ENCODE measurements at places on chromosomes 4 and X.

DNA sequence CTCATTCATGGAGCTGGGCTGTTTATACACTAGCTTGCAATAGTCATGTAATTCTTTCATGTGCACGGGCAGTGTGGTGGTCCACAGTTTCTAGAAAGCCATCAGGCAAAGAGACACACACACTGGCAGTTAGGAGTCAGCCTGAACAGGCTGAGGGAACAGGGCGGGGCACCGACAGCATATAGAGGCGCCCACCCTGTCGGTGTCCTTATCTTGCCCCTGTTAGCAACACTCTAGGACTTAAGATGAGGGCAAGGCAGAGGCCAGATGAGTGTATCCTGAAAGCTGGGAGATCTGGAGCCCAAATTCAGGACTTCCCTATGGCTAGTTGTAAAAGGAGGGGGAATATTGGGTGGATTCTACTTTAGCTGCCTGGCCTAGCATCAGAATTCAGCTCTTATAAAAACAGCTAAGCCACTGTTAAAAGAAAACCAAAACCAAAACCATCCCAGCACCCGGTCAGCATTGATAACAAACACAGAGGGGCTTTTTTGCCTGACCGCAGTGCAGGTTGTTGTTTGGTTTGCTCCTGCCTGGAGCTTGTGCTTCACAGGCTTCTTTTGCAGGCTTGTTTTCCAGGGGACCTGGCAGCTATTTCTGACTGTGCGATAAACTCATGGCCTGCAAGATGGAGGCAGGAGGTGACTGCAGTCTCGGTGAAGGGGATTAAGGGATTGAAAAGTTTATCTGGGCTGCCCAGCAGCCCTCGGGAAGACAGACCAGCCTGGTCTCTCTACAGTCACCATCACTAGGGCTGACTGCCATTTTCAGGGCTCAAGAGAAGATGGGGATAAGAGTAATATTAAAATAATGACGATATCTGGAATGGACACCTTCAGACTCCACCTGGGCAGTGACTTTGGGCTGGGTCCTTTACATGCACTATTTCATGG, 638.9 kb downstream of the MID1IP1 start:
- DNase-seq: no peak

DNA sequence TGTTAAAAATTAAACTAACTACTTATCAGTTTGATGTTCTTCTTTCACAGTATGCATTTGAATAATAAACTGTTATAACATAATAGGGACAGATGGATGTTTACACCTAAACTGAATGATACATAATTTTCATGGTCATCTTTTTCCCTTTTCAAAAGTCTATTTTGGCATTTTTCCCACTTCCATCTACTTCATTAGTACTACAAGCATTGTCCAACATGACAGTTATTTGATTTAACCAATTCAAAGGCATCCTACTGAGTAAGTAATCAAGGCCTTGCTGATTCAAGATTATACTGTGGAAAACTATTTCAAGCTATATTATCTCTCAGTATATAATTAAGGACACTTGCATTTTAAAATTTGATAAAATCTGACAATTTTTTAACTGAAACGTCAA, 212.9 kb downstream of the FAT4 start:
- no peak for DNase-seq

DNA sequence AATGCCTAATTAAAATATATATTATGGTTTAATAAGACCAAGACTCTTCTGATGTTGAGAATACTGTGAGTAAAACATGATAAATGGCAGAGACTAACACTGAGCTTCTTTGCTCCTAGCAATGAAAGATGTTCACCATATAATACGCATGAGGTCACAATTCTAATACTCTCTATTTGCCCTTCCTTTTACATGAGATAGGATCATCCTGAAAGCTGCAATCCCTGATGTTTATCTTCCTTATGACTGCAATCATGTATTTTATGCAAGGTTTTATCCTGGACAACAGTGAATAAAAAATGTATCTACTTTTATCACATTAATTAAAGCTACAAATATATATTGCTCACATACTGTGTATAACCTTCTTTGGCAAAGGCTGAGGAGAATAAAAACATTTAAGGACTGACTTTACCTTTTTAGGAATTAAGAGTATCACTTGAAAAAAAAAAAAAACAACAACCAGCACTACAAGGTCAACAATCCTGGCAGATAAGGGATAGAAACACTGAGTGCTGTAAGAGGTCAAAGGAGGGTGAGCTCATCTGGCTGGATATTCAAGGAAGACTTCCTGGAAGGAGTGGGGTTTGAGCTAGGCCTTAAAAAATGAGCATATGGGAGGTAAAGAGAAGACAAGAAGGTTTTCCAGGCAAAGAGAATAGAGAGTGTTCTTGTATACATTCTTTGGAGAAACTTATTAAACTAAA, 99.9 kb downstream of the AREG start:
- no peak for DNase-seq

DNA sequence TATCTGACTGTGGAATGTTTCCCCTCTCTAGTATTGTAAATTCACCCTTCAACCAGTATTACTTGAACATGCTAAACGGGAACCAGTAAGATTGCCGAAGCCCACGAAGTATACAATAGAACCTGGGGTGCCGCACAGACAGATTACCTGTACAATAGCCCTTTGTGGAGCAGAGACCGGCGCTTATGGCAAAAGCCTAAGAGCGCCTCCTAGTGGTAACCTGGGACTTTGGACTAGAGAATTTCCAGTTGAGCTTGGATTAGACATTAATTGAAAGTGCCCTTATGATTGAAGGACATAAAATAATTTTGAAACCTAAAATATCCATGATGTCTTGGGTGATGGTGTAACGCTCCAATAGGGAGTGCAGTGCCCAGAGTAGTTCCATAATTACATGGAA, 14.1 kb downstream of the ZNF157 start:
- peak; percentile 37 for DNase-seq

DNA sequence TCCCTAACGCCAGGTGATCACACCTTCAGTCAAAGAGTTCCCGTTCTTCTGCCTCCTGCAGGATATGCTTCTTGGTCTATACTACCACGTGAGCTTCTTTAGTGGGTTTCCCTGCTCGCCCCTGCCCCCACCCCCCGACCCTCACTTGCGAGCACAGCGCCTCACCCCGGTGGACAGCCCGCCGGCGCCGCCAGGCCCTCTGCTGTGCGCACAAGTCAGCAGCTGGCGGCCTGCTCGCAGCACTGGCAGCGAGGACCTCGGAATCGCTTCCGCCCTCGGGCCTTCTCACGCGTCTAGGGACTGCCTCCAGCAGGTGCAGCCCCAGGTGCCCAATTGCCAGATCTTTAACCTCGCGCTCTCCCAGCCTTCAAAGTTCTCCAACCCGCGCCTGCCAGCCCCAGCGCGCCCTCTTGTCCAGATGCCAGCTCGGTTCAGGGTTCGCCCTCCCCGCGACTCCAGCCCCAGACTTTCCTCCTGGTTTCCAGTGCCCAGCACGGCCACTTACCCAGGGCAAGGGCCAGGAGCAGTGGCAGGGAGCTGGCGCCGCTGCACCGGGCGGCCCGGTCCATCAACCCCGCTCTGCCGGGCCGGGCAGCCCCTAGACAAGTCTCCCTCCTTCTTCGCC, 454 bp downstream of the BTC start:
- peak; percentile 34 for DNase-seq

DNA sequence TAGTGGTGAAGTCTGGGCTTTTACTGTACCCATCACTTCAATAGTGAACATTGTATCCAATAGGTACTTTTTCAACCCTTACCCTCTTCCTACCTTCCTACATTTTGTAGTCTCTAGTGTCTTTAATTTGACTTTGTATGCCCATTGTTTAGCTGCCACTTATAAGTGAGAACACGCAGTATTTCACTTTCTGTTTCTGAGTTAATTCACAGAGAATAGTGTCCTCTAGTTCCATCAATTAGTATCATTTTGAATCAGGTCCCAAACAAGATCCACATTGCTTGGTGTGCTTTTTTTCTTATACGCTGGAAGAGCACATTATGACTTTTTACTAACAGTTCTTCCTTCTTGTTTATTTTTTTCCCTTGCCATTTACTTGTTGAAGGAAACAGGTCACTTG, 176.0 kb upstream of the WDFY3 start:
- no peak for DNase-seq

DNA sequence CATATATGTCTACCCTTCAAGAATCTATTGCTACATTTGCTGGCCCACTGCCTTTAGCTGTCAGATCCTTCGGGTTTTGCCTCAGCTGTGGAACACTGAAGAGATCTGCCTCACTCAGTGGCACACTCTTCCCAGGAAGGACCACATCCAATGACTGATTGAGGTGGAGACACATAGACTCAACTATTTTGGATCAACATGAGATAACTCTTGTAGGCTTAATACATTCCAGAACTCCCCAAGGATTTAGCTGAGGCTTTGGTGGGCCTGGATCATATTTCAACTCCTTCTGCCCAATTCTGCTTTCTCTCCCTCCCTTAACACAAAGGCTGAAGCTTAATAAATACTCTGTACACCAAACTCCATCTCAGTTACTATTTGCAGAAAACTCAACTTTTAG, 100.5 kb downstream of the CORIN start:
- DNase-seq: no peak

DNA sequence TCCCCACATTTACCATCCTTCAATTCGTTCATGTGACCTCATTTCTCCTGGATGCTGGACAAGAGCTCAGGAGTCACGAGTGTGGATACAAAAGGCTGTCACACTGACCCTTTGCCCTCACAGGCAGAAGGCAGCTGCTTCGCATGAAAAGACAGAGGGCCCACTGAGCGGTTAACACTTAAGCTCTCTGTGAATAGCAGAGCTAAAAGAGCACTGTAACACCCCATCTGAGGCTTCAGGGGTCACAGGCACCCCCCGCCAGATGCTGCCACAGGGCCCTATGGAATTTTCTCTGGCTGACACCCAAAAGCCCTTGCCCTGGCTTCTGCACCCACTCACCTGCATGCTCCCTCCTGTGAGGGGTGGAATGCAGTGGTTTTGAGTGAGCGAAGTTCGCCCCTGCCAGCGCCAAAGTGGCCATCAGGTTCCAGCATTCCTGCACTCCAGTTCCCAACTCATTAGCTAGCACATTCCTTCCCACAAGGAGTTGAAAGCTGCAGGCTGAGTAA, 360.9 kb downstream of the PPP3CA start:
- DNase-seq: no peak

DNA sequence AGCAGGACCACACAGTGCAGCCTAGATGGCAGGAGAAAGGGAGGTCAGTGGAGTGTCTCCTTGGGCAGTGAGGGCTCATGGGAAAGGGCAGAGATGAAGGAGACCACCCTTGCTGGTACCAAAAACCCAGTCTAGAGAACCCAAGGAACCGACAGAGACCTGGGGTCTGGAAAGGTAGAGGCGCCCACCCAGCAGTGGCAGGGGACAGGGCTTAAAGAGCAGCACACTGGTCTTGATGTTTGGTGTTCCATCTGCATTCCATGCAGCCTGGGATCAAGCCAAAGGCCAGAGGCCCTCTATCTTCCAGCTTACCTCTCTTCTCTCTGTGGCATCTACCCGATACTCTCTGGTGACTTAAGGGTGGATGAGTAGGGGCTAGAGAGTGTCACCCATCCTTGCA, 127.5 kb downstream of the PJA1 start:
- no peak for DNase-seq

- DNase-seq: peak; percentile 49
These were observed 99.4 kb downstream of the FAM13A start for GRCh38 chr4:88957570-88957969.

- peak; percentile 29 for DNase-seq
These were observed 9.6 kb upstream of the TSPYL2 start for GRCh38 chrX:53072418-53073114.

DNA sequence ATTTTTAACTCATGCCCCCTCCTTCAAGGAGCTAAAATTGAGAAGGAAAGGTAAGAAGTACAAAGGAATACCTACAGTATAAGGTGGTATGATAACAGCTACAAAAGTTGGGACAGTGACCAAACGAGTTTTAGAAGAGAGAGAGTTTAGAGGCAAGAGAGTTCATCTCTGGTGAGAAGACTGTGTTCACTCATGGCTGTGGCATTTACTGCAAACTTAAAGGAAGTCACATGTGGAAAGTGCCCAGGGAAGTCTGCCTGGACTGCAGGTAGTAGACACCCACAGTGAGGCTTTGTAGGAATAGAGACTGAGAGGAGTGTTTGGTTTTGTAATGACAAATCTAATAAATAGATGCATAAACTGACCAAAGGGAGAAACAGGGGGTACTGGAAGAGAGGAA, 493.5 kb downstream of the IL15 start:
- no peak for DNase-seq

DNA sequence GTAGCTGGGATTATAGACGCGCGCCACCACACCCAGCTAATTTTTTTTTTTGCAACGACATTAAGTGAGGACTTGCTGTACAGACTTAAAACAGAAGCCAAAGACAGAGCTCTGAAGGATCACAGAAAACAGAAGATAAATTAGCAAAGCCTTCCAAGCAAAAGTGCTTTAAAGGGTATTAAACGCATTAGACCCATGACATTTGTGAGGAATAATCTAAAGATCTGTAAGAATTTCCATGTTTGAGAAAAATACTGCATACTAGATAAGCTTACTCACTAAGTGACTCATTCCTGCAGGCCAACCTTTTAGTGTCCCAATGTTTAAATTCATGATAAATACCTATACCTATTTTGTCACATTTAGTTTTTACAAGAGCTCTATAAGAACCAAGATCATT, 27.4 kb downstream of the SMARCA1 start:
- DNase-seq: no peak

- DNase-seq: no peak
These were observed 6.5 kb downstream of the RGS12 start for GRCh38 chr4:3299122-3299975.

DNA sequence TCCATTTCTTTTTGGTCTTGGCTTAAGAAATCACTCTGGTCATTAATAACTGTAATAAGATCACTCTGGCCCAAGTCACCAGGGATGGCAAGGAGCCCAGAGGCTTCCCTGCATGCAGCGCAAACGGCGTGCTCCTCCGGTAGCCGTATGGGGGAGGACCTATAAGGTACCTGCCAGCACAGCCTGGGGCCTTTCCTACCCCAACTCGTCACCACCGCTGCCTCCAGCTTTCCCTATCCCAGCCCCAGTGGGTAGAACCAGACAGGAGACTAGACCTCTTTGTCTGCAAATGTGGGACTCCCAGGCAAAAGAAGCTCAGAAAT, 25.9 kb downstream of the HAND2 start:
- no peak for DNase-seq

- no peak for DNase-seq
These were observed 70.6 kb downstream of the MAGEC2 start for GRCh38 chrX:142134533-142134932.

GRCh38 chr4:91198951-91199350, 1071.8 kb downstream of the CCSER1 start:
- DNase-seq: peak; percentile 6

DNA sequence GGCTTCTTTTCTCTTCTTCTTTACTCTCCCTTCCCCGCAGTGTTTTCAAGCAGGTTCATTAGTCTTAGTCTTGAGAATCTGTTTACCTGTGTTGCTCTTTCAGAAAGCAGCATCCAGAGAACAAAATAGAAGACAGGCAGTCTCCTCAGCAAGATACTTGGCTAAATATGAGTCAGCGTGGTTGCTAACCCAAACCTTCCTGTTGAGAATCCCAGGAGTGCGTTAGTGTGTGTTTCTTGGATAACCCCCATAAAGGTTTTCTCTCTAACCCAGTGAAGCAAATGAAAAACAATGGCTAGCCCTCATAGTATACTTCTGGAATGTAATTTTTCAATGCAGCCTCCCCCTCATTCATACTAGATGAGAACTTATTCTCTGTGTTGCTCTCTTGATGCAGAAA, 41.1 kb downstream of the BMPR1B start:
- DNase-seq: no peak
